Central memory CD4-positive, alpha-beta T cell (primary cell): ENCODE measurements at places on chromosomes 12 and 14.

DNA sequence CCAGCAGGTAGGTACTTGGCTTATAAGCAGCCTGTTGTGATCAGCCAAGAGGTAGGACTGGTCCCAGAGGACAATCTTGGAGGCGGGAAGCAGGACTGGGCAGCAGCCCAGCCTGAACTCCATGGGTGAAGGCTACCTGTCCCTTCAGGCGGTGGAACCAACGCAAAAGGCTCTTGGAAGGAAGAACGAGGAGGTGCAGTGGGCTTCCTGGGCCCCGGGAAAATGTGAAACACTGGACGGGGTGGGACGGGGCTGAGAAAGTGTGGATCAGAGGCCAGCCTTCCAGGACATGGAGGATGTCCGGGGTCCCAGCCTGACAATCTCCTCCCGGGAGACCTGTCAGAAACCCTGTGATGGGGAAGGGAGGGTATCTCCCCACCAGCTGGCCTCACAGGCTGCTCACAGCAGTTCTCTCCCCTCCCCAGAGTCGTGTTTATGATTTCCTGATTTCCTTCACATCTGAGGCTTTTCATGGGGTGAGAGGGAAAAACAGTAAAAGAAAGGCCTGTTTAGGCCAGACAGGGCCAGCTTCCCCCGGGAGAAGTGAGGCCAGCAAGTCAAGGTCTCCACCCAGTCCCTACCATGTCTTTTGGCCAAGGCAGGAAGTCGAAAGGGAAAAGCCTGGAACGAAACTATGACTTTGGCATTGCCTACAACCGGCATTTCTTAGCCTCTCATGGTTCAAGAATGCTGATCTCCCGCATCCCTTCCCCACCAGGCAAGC, 11.3 kb downstream of the CMKLR1 start:
- no peak for DNase-seq

- DNase-seq, result no peak
These were observed 404.4 kb upstream of the CCDC196 start for GRCh38 chr14:66081594-66082376.

DNA sequence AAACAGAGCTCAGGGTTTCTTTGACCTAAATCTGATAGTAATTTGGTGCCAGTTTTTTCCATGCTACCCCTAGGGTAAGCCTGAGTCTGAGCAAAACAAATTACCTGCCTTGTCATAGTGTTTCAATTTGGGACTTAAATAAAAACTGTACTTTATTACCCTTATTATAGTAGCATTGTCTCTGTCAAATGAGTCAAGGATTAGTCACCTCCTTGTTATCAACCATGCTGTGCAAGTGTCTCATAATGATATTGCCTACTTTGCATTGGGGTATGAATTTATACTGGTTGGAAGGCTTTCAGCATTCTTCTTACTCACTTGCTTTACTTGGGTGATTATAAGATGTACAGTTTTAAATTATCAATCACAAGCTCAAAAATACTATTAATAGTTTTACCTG, 380.0 kb downstream of the LRFN5 start:
- DNase-seq, result no peak

DNA sequence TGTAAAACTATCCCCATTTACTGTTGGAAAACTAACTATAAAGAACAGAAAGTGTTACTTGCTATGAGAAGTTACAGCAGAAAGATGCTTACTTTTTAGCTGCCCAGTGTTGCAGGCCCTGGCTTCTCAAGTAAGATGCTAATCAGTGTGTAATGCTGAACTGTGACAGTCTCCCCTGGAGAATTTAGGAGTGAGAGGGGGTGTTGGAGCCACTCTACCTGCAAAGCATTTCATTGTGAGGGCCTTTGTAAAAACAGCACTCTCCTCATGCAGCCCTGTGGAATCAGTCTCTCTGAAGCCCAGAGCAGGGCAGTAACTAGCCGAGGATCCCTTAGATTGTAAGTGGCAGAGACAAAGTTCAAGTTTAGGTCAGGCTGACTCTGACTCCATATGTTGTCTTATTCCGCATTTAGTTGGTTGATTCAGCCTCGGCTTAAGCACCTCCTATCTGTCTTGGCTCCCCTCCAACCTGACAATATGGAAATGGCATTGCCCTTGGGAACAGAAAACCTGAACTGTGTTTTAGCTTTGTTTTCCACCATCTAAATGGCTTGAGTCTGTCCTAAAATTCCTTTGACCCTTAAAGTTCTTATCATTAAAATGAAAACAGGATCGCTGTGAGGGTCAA, 141.3 kb downstream of the PRKCH start:
- DNase-seq, result no peak

- DNase-seq, result no peak
These were observed 227.9 kb upstream of the G2E3 start for GRCh38 chr14:30331030-30331429.

GRCh38 chr14:100074431-100075100, 9.3 kb downstream of the EVL start:
- DNase-seq, result no peak

DNA sequence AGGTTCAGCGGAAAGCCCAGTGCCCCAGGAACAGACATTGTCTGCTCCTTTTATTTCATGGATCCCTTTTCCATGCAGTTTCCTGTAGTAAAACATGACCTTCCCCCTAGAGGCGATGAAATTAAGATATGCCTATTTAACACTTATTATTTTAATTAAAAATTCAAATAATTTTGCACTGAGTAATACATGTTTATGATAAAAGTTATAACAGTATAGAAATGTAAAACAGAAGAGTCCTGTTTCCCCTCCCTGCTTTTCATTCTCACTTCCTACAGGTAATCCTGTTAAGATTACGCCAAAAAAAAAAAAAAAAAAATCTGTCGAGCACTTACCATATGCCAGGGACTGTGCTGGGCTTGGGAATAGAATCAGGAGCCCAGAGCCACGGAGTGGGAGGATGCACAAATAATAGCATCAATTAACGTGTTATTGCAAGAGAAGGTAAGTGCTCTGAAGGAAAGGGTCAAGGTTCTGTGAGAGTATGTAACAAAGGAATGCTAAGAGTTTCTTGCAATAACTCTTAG, 830 bp upstream of the LPCAT3 start:
- DNase-seq, result no peak
